Mesothelial cell of epicardium (in vitro differentiated cells): ENCODE measurements at places on chromosomes 4 and X. TPM values are rescaled to one million over a fixed set of nuclear protein-coding genes. Genes with fewer than 3 reads are reported as not detected.

MUC7 gene
- total RNA-seq: not detected in 3 replicates

DMP1 gene
- not detected in 3 replicates for total RNA-seq

NAA10 gene
- 76.8 to 82.0 TPM (median 79.3 TPM) in 3 replicates for total RNA-seq

LRCH2 gene
- 29.1 to 29.5 TPM (median 29.4 TPM) in 3 replicates for total RNA-seq

SPANXA2 gene
- not detected in 3 replicates for total RNA-seq

SGCB gene
- 27.9 to 30.4 TPM (median 30.2 TPM) in 3 replicates for total RNA-seq

MAOB gene
- 0.44 to 0.65 TPM (median 0.57 TPM) in 3 replicates for total RNA-seq

SLC10A4 gene
- total RNA-seq: 9.9 to 11.2 TPM (median 10.1 TPM) in 3 replicates
